Uterus (tissue), 4 donors: ENCODE measurements at places on chromosomes 5 and 9. TPM values are rescaled to one million over a fixed set of nuclear protein-coding genes. Genes with fewer than 3 reads are reported as not detected.

SH3TC2 gene
- total RNA-seq: 2.3 TPM

DNA sequence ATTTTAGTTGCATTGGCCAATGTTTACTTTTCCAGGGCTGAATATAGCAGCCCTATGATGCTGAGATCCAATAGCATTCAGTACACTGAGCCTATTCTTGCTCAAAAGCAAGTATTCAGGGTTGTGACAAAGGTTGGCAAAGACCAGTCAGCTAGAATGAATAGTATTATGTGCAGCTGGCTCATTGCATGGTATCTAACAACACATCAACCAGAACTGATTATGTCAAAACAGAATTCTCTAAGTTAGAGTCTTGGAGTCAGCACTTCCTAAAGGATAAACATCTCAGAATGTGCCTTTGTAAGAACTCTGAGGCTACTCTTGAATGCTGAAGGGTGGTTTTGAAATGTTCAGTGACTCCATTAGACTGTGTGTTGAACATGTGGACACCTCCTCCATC lies 774.5 kb upstream of the RGMB start:
- H3K4me3 ChIP-seq: no peak overlapping the region
- DNase-seq: no peak
- H3K27ac ChIP-seq: no peak overlapping the region
- no peaks in the 10 kb centered on the region for H3K27me3 ChIP-seq

GRCh38 chr5:55583578-55583977 lies 48.8 kb upstream of the PLPP1 start:
- H3K4me3 ChIP-seq: no peak overlapping the region
- DNase-seq: no peak
- no peak overlapping the region for H3K27ac ChIP-seq
- no peaks in the 10 kb centered on the region for H3K27me3 ChIP-seq

- H3K27me3 ChIP-seq: no peaks in the 10 kb centered on the region
- DNase-seq: no peak
- no peaks in the 10 kb centered on the region for H3K4me1 ChIP-seq
- no peak overlapping the region for H3K4me3 ChIP-seq
- no peaks in the 10 kb centered on the region for H3K36me3 ChIP-seq
- H3K27ac ChIP-seq: no peak overlapping the region
These were observed 276.5 kb downstream of the NTRK2 start for GRCh38 chr9:84945878-84946538.

- no peaks in the 10 kb centered on the region for H3K4me1 ChIP-seq
- no peak for DNase-seq
- H3K36me3 ChIP-seq: no peaks in the 10 kb centered on the region
- no peak overlapping the region for H3K4me3 ChIP-seq
These were observed 68.1 kb downstream of the CWC27 start for GRCh38 chr5:64836786-64837185.

DNA sequence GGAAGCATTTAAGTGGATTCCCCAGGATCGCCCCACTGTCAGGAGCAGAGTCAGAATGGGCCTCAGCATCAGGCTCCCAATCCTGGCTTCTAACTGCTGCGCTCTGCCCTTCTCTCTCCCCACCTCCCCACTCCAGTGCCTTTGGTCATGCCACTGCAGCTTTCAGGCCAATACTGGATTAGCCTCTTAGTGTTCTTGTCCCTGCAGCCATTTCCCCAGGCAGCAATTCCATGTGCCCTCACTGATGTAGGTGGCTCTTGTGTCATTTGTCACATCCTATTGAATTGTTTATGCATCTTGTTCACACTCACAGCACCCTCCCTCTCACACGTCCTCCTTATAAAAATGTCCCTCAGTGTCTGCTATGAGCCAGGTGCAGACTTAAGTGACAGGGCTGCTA lies 544.2 kb upstream of the DAP start:
- no peak overlapping the region for H3K27ac ChIP-seq
- no peaks in the 10 kb centered on the region for H3K36me3 ChIP-seq
- no peak overlapping the region for H3K4me3 ChIP-seq

IGIP gene
- 17.8 TPM for total RNA-seq

GRCh38 chr5:96816991-96817390 lies 9.2 kb upstream of the ERAP1 start:
- no peaks in the 10 kb centered on the region for H3K4me1 ChIP-seq
- no peak overlapping the region for H3K27ac ChIP-seq
- no peaks in the 10 kb centered on the region for H3K36me3 ChIP-seq
- DNase-seq: no peak
- no peak overlapping the region for H3K4me3 ChIP-seq

GRCh38 chr5:5078009-5078897 lies 61.9 kb upstream of the ADAMTS16 start:
- no peaks in the 10 kb centered on the region for H3K27me3 ChIP-seq
- H3K36me3 ChIP-seq: no peaks in the 10 kb centered on the region
- no peak for DNase-seq
- no peaks in the 10 kb centered on the region for H3K4me1 ChIP-seq

DNA sequence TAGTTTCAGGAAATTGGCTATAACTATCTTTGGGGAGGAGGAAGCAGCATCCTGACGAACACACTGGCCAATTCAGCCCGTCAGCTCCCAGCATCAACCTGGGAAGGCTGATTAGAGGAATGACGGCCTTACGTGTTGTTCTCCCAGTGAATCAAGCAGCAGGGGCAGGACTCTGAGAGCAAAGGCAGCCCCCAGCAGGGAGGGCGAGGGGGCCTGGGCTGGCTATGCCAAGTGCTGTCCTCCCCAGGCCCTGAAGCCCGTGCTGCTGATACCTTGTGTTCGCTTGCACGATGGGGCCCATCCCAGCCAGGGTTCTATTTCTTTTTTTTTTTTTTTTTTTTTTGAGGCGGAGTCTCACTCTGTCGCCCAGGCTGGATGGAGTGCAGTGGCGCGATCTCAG lies 254.1 kb downstream of the FSTL4 start:
- no peak overlapping the region for H3K4me3 ChIP-seq
- H3K27ac ChIP-seq: no peak overlapping the region
- DNase-seq: no peak

GRCh38 chr5:59833448-59833847 lies 60.1 kb downstream of the PDE4D start:
- DNase-seq: no peak
- no peaks in the 10 kb centered on the region for H3K27me3 ChIP-seq
- no peaks in the 10 kb centered on the region for H3K4me1 ChIP-seq
- no peak overlapping the region for H3K27ac ChIP-seq
- H3K4me3 ChIP-seq: no peak overlapping the region

DNA sequence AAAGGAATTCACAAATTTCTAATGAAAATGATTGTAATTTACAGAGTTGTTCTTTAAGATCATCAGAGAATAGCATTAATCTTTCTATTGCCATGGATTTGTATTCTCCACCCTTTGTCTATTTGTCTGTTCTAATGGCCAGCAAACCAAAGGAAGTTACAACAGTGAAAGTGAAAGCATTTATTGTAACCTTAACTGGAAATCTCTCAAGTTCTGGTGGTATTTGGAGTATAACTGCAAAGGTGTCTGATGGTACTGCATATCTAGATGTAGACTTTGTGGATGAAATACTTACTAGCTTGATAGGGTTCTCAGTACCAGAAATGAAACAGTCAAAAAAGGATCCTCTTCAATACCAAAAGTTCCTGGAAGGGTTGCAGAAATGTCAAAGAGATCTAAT lies 21.7 kb downstream of the RMI1 start:
- no peak overlapping the region for H3K27ac ChIP-seq
- no peaks in the 10 kb centered on the region for H3K4me1 ChIP-seq
- DNase-seq: no peak
- H3K36me3 ChIP-seq: no peaks in the 10 kb centered on the region

GSN gene
- 1,619 TPM for total RNA-seq

SHC3 gene
- 2.8 TPM for total RNA-seq

DNA sequence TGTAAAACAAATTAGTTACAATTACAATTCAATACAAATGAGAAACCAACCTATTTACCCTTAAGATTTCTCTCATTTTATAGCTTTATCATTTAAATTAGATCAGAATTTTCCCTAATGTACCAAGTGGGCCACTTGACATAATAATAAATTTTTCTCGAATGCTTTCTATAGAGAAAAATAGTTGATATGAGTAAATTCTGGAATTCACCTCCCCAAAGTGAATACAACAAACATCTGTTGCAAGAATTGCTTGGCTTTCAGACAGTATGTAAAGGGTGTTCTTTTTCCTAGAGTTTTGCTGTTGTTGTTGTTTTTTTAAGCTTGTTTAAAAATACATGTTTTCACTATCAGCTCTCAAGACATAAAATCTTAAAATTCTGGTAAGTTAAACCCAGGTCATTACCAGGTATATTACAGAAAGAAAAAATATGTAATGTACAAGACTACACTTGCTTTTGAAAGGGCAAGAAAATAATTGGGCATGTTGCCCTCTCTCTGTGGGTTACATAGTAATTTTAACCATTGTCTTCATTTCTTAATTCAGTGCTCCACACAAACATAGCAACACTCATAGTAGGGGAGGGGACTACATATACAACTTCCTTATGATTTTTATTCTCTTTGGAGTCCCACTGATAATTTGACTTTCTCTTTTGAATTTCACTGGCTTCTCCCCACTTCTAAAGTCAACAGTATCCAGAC lies 200.6 kb downstream of the ARL15 start:
- no peaks in the 10 kb centered on the region for H3K36me3 ChIP-seq
- DNase-seq: no peak
- no peaks in the 10 kb centered on the region for H3K4me1 ChIP-seq
- no peak overlapping the region for H3K4me3 ChIP-seq

DNA sequence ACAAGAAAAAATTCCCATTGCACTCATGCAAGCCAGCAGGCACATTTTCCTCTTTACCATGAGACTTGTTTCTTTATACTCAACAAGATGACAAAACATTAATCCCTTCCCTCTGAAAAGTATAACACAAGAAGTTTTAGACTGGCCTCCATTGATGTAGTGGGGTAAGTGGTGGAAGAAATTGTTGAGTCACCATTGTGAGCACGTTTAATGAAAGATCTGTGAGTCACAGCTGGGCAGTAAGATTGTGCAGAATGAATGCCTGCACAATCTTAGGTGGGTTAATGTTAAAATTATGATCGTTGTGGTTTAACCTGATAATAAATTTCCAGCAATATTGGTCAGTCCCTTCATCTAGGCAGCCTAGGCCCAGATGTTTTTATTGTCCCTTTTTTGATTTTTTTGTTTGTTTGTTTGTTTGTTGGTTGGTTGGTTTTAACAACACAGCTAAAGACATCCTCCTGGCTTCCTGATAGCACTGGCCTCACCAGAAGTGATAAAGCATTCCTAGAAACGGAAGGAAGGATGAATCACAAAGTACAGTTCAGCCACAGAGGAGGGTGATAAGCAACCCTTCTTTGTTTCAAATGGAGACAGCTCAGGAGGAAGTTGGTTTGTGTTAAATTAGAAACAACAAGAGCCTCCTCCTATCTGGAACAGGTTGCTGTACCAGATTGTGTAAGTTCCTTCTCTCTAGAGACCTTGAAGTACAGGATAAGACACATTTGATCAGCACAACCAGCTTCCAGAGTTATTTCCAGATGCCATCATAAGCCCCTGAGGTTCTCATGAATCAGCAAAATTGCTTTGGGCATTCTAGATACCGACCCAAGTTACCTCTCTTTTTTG lies 40.3 kb downstream of the SLC24A2 start:
- no peak overlapping the region for H3K27ac ChIP-seq
- H3K4me3 ChIP-seq: no peak overlapping the region
- no peaks in the 10 kb centered on the region for H3K4me1 ChIP-seq
- no peaks in the 10 kb centered on the region for H3K27me3 ChIP-seq

MELK gene
- not detected for total RNA-seq

- H3K4me1 ChIP-seq: no peaks in the 10 kb centered on the region
- no peak for DNase-seq
- H3K27me3 ChIP-seq: no peaks in the 10 kb centered on the region
- no peaks in the 10 kb centered on the region for H3K36me3 ChIP-seq
These were observed 690.4 kb downstream of the SLCO4C1 start for GRCh38 chr5:101605700-101606099.

- DNase-seq: no peak
- no peaks in the 10 kb centered on the region for H3K4me1 ChIP-seq
- H3K4me3 ChIP-seq: no peak overlapping the region
These were observed 116.1 kb upstream of the TNC start for GRCh38 chr9:115234094-115234493.

- H3K4me1 ChIP-seq: no peaks in the 10 kb centered on the region
- H3K4me3 ChIP-seq: no peak overlapping the region
- no peak overlapping the region for H3K27ac ChIP-seq
- no peaks in the 10 kb centered on the region for H3K36me3 ChIP-seq
- no peak for DNase-seq
- no peaks in the 10 kb centered on the region for H3K27me3 ChIP-seq
These were observed 533.3 kb upstream of the CDH9 start for GRCh38 chr5:27571681-27572080.

LIFR gene
- 141 TPM for total RNA-seq

PCDHGA5 gene
- 11.5 TPM for total RNA-seq

BTNL9 gene
- 9.0 TPM for total RNA-seq

GRCh38 chr5:163894645-163895044 lies 389.2 kb downstream of the MAT2B start:
- no peaks in the 10 kb centered on the region for H3K36me3 ChIP-seq
- no peak for DNase-seq
- no peaks in the 10 kb centered on the region for H3K4me1 ChIP-seq

GRCh38 chr9:135882011-135882410 lies 25.3 kb downstream of the CAMSAP1 start:
- no peaks in the 10 kb centered on the region for H3K27me3 ChIP-seq

DNA sequence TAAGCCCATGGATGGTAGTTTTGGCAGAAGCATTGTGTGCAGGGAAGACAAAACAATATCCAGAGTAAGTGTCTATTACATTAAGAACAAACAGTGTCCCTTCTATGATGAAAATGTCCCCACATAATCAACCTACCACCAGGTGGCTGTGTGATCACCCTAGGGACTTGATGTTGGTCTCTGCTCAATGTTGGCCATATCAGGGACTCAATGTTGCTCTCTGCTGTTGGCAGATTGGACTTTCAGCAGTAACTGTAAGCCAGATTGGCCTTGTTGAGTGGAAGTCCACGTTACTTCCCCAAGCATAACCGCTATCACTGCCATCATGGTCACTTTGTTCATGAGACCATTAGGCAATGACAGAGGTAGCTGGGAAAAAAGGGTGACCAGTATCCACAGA lies 52.8 kb upstream of the PRSS3 start:
- no peaks in the 10 kb centered on the region for H3K27me3 ChIP-seq
- no peak for DNase-seq
- H3K27ac ChIP-seq: no peak overlapping the region
- H3K4me3 ChIP-seq: no peak overlapping the region

FAM174A gene
- 10.4 TPM for total RNA-seq

SLC27A6 gene
- 2.1 TPM for total RNA-seq

C1QTNF2 gene
- 3.2 TPM for total RNA-seq
